ENCODE measurements at places on chromosomes 16 and 17.

- DNase-seq, result no peak
These were observed 1287.9 kb downstream of the CDH8 start for GRCh38 chr16:60748366-60748765.

- no peak for DNase-seq
These were observed 23.5 kb upstream of the MAP2K6 start for GRCh38 chr17:69390795-69391501.

DNA sequence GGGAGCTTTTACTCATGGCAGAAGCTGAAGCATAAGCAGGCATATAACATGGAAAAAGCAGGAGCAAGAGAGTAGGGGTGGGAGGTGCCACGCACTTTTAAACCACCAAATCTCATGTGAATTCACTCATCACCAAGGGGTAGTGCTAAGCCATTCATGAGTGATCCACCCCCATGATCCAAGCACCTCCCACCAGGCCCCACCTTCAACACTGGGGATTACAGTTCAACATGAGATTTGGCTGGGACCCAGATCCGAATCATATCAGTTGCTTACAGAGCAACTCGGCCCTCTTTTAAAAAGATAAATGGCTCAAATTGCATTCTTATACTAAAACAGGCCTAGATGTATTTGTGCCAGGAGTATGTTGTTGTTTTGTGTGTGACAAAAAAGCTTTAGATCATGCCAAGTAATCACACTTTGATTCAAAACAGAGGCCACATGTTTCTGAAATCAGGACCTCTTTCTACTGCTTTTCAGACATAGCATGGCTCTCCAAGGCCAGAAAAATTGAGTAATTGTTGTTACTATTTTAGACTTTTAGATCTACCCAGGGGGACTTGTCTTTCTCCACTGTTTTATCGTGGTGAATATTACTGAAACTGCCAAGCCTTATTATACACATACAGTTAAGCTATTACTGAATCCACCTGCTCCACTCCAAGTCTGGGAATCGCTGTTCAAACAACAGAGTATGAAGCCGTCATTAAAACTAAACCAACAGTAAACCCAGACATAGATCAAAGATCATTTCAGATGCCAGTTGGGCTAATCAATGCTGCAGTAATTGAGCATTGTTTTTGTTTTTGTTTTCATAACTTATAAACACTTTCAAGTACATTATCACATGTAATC lies 163.3 kb downstream of the KCNJ2 start:
- no peak for DNase-seq

DNA sequence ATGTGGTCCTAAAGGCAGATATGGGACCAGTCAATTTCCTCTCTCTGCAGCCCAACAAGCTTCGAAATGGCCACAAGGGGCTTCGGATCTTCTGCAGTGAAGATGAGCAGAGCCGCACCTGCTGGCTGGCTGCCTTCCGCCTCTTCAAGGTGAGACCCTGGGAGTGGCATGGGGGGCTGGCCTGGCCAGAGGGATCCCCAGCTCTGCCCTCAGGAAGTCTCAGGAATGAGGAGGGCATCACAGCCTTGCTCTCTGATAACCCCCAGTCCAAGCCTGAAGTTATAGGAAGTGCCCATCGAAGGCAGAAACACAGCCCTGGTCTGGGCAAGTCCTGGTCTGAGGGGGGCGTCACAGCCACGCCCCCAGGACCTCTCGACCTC lies 7.1 kb downstream of the GRB7 start:
- DNase-seq, result no peak

DNA sequence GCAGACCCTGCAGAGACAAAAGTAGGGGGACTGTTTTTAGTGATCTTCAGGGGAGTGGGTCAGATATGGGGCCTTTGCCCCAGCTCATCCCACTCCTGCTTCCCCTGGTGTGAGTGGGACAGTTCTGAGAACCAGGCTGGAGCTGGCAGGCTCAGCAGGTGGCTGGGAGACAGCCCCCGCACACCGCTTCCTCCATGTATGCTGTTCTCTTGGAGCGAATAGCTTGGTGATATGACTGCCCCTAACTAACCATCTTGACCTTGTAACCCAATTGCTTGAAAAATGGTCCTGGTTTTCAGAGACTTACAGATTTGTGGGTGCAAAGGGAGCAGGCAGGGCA lies 61.5 kb downstream of the PRMT7 start:
- no peak for DNase-seq

DNA sequence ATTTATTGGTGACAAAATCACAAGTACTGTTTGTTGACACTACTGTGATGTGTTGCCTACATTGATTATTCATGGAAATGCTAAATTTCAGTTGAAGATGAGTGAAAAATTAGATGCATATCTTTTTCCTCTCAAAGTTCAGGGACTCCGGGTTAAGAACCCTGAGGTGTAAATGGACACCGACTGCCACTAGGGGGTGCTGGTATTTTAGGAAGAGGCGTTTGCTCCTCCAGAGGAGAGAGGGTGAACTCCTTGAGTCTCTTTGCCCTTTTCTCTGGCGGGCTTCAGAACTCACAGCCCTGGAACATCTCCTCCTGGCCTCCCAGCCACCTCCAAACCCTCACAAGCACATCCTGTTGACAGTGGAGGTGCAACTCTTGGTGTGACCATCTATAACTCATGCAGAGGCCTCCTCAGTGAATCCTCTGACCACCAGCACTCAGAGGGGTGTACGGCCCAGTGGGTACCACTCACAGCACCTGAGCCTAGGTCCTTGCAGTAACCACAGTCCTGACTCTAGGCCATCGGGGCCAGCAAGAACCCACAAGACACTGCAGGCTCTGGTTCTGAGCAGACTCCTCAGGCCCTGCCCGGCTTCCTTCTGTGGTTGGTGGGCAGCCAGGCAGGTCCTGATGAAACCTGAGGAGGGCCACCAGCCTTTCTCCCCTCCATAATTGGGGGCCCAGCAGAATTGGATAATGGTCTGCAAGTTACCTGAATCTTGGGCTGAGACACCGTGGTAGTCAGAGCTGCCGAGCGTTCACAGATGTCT lies 26.2 kb upstream of the PIK3R5 start:
- no peak for DNase-seq

DNA sequence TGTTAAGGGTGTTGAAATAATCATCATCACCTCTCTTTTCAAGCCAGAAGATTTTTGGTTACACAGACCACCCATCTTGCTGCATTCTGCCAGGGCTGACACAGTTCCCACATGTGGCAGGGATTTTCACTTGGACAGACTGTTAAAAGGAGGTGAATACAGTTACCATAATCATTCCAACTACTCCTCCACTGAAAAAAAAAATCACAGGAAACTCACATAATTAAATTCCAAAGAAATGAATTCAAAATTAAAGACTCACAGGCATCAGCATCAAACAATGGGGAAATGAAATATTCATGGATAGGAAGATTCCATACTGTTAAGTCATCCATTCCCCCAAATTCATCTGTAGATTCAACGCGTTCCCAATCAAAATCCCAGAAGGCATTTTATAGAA lies 209.4 kb downstream of the MRTFB start:
- no peak for DNase-seq

DNA sequence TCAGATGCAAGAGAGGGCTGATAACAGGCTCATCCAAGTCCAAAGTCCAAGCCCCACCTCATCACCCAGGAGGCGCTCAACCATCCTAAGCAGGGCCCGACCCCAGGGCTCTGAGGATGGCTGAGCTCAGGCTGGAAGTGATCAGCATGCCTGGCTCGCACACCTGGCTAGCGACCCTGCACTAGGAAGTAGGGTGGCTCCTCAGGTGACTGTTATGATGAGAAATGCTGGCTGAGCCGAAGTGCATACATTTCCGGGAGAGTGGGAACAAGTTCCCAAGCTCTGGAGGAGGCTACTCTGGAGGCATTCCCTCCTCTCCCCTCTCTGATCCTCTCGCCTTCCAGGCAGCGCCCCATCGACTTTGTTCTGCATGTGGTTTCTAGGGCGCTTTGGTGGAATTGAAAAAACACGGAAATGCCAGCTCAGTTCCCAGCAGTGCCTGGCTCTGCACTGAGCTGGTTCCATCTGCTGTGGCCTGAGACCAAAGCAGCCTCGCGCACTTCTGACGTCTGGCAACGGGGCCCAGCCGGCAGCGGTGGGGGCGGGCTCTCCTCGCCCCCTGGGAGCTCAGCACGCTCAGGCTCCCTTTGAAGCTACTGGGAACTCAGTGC lies 130.3 kb downstream of the IRF8 start:
- DNase-seq, result no peak

DNA sequence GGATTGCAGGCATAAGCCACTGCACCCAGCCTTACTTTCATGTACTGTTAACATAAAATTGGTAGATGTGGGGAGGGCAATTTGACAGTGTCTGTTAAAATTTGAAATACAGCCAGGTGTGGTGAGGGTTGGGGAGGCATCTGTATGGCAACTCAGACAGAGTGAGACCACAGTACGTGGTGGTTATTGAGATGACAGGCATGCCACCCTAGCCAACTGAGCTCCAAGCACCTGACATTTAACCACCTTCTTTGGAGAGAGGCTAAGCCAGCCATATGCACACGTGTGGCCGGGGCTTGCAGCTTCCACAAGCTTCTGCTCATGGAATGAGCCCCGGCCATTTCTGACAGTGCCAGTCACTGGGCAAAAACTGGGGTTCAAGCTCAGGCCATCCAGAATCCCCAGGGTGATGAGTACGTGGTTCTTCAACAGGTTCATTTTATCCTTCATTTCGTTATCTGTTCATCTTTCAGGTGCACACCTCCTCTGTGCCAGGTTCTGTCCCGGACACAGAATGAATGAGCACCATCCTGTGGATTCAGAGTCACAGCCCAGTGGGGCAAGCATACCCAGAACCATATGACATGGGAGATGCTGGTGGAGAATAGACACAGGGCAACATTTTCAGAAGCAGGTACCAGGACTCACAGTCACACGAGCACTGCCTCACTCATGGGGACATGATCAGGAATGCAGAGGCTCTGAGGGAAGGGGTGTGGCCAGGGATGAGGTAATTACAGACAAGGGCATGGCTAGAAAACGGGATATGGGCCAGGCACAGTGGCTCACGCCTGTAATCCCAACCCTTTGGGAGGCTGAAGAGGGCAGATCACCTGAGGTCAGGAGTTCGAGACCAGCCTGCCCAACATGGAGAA lies 36.2 kb downstream of the C16orf82 start:
- no peak for DNase-seq
